ENCODE measurements at places on chromosomes 2 and 18.

GRCh38 chr2:5530011-5530696 lies 162.0 kb upstream of the SOX11 start:
- DNase-seq, result no peak

- DNase-seq, result no peak
Measured at GRCh38 chr2:158809816-158810215, 14.7 kb downstream of the DAPL1 start.

GRCh38 chr18:75249672-75250470 lies 39.3 kb downstream of the TSHZ1 start:
- DNase-seq, result no peak

- DNase-seq, result no peak
Measured at GRCh38 chr2:207044379-207045362, 105.4 kb downstream of the CPO start.

GRCh38 chr2:210496512-210496911 lies 20.0 kb upstream of the LANCL1 start:
- DNase-seq, result no peak

DNA sequence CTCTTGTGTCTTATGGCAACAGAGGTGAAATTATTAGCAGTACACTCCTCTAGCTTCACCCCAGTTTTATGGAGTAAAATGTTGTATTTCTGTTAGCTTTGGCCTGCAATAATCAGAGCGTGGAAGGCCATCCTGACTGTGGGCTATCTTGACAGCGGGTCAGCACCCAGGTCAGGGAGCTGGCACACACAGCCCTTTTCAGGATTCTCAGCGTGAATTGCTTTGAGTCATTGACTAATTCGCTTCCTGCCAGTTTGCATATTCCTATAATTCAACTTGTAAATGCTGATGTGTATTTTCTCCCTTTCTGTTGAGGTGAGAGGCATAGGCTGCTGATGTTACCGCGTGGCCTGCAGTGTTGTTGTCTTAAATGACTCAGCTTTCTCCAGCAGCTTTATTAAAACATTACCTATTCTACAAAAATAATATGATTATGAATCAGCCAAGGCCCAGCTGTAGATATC lies 109.6 kb upstream of the EML6 start:
- no peak for DNase-seq

GRCh38 chr2:98806236-98806697 lies 75.3 kb upstream of the MGAT4A start:
- DNase-seq, result no peak

GRCh38 chr2:18754286-18754685 lies 164.9 kb upstream of the NT5C1B start:
- no peak for DNase-seq

DNA sequence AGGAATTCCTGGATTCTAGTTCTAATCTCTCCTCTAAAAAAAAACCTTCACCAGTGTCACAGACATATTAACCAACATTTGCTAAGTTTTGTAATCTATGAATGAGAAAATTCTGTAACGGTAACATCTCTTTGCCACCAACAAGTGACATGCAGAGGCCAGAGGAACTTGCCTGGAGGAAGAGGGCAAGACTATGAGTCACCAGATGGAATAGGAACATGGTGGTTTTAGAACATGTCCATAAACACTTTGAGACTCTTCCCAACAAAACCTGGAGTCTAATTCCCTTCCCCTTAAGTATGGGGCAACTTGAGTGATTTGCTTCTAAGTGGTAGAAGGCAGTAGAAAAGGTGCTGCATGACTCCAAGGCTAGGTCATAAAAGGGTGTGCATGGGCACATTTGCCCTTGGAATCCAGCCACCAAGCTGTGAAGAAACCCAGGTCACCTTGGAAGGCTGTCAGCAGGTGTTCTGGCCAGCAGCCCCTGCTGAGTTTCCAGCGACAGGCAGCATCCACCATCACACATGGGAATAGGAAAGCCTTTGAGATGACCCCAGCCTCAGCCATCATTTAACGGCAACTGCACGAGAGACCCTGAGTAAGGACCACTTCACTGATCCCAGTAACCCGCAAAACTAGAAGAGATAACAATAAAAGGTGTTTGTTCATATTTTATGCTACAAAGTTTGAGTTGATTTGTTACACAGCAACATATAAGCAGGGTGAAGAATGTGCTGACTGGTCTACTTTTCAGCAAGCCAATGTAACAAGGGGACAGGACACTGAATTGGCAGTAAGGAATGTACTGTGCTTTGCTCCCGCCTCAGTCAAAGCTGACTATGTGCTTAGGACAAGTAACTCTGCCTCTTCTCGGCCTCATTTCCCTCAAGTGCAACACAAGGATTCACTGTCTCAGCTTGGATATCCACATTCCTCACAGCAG lies 90.6 kb downstream of the SKA1 start:
- DNase-seq, result no peak

GRCh38 chr18:48676756-48677368 lies 138.0 kb downstream of the CTIF start:
- DNase-seq, result no peak

- no peak for DNase-seq
Measured at GRCh38 chr2:112921982-112922381, 11.0 kb downstream of the IL37 start.

DNA sequence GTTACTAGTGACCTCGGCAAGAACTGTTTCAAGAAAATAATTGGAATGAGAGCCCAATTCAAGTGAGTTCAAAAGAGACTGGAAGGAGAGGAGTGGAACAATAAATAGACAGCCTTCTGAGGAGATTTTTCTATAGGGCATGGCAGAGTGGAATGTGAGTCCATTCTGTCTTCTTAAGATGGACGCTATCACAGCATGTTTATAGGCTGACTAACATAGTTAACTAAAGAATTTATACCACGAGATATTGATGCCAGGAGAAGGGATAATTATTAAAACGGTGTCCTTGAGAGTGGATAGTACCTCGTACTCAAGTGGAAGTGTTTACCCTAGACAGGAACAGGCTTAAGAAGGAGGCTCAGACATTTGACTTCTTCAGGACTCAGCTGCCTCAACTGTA lies 143.5 kb upstream of the RBBP8 start:
- no peak for DNase-seq

- no peak for DNase-seq
Measured at GRCh38 chr2:125553768-125554167, 1102.2 kb upstream of the GYPC start.

DNA sequence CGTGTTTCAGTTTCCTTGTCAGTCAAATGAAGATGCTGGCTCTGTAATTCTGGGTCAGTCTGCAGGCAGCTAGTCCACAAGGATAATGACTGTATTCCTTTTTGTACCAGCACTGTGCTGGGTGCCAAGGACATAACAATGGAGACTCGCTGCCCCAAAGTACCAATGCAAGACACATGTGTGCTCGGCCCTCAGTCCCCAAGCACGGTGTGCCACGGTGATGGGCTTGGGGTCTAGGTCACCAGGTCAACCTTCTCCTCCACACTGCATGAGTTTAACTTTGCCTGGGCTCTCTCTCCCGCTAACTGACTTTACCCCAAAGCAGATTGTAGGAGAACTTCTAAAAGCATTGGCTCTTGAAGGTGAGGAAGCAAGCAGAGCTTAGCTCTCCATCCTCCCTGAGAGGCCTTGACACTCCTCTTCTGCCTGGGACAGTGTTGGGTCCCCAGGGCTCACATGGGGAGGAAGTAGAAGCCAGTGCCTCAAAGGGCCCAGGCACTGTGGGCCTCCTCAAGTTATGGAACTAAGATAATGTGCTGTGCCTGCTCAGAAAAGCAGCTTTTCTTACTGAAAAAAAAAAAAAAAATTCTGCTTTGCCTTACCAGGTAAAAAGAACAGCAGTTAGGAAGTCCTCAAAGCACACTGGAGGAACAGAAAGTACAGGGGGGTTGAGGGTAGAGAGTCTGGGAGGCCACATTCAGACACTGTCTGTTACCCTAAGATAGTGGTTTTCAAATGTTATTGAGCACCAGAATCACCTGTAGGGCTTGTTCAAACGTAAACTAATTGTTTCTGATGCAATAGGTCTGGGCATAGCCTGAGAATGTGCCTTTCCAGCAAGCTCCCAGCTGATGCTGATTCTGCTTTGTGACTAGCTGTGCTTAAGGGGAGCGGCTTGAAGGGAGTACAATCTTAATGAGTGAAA lies 276.4 kb upstream of the CXCR4 start:
- DNase-seq, result no peak

DNA sequence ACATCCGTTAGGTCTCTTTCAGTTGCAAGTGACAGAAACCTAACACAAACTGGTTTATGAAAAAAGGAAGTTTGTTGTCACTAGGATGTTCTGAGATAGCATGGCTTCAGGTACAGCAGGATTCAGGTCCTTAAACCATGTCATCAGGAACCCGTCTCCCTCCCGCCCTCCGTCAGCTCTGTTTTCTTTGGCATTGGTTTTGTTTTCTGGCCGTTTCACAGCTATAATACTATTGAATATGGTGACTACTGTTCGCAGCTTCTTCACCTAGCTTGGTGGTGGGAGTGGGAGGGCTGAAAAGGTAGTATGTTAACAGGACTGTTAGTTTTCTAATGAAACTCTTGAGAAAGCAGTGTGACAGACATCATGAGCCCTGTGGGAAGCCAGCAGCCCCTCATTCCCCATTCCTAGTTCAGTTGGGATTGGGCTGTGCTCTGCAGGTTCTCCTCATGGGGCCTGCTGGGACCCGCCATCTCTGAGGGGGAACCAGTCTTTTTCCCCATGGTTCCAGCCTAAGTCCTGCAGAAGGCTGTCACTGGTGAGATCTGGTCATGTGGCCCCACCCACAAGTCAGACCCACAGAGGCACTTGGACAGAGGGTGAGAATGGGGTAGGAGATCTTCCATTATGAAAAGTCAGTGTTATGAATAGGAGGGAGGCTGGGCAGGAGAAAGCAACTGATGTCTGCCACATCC lies 12.1 kb downstream of the PTMA start:
- no peak for DNase-seq

DNA sequence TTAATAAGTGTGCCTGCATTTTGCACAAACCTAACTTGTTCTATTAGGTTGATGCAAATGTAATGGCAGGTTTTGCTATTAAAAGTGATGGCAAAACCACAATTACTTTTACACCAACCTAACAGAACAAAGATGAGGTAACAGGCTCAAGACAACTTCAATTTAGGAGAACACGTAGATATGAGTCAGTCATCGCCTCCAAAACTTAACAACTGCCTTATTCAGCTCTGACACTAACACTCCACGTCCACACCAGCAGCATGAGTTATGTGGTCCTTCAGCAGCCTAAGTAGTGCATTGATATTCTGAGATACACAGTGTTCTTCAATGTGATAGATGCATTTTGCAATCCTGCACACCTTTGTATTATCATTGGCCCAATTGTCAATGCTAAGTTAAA lies 1175.1 kb upstream of the ACVR2A start:
- DNase-seq, result no peak

DNA sequence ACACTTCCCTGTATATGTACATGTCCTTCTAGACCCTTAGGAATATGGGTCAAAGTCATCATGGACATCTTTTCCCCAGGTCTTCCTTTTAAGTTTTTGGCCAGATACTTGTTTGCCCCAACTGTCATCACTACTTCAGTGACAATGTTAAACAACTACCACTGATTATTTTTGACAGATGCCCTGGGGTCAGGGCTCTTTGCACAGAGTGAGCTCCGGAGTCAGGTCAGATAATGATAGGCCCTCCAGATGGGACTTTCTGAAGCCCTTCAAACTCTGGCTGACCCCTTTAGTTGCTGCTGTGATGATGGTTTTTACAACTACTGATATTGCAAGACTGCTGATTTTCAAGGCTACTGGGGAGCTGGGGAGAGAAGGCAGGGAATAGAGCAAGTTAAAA lies 449.4 kb upstream of the HS6ST1 start:
- no peak for DNase-seq

GRCh38 chr2:217695033-217695520 lies 307.7 kb downstream of the TNS1 start:
- no peak for DNase-seq

DNA sequence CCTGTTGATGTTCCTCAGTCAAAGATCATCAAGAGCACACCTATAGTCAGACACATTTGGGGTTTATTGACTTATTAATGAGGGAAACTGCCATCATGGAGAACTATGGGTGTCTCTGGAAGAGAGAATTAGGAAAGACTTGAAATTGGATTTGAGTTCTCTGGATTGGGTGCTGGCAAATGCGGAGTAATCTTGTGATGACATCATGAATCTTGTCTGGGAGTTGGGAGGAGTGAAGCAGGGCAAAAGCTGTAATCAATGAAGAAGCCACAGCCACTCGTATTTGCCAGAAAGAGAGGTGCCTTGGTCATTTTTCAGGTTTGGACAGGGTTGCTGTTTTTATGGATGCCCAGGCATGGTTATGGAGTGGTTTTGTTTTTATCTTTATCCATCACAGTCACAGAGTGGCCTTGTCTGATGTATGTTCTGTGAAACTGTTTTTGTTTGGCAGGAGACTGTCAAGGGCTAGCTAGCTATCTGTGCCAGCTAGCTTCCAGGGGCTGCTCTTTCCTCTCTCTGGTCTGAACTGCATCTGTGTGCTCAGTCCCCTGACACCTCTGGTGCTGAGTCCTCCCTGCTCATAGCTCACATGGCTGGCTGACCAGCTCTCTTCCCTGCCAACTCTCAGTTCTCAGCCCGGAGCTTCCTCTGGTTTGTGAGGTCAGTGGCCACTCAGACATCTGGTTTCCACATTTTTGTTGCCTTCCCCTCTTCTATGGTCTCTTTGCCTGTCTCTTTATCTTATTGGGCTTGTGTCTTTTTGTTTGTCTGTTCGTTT lies 193.4 kb upstream of the RMP24 start:
- no peak for DNase-seq

- no peak for DNase-seq
Measured at GRCh38 chr2:231133365-231134099, 8.7 kb upstream of the HTR2B start.

- no peak for DNase-seq
Measured at GRCh38 chr2:96866586-96866985, 3.3 kb downstream of the SEMA4C start.

GRCh38 chr2:196989496-196989895 lies 63.0 kb upstream of the PGAP1 start:
- DNase-seq, result no peak

DNA sequence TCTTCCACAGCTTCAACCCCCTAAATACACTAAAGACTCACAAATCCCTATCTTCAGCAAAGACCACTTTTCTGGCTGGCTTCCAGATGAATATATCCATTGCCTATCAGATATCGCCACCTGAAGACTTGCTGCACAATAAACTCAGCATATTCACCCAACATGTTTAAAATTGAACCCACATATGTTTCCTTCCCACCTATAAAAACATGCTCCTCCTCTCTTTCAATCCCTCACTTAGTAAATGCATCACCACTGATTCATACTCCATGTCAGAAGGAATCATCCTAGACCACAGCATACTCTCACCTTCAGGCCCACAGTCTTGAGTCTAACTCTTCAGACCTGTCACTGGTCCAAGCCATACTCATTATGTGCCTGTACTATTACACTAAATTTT lies 5.3 kb downstream of the SPC25 start:
- no peak for DNase-seq

- DNase-seq, result no peak
Measured at GRCh38 chr18:55229682-55230081, 270.4 kb upstream of the CCDC68 start.
